ENCODE measurements at places on chromosomes 7 and 10. TPM values are rescaled to one million over a fixed set of nuclear protein-coding genes. Genes with fewer than 3 reads are reported as not detected.

GRCh38 chr10:100510533-100511308, 8.9 kb downstream of the SEC31B start:
- DNase-seq = peak; percentile 88

- no peak for DNase-seq
Observed at GRCh38 chr10:124020981-124021815, 72.2 kb downstream of the CHST15 start.

DNA sequence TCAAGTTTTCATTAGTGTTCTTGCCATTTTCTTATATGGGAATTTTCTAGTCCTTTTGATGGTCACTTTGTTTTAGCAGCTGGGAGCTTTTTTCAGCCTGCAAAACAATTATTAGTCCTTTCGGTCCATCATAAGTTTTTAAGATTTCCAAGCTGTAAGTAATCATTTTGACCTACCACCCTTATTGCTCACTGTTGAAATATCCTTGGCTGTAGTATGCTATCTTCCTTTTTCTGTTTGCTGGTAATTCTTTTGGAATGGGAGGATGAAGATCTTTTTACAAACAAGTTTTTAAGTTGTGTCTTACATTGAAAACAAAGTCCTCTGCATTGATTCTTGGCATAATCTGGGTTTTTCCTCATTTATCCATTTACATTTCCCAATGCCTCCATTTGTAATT, 24.0 kb downstream of the BZW2 start:
- DNase-seq = no peak

AKR1C8 gene
- not detected for total RNA-seq

DNA sequence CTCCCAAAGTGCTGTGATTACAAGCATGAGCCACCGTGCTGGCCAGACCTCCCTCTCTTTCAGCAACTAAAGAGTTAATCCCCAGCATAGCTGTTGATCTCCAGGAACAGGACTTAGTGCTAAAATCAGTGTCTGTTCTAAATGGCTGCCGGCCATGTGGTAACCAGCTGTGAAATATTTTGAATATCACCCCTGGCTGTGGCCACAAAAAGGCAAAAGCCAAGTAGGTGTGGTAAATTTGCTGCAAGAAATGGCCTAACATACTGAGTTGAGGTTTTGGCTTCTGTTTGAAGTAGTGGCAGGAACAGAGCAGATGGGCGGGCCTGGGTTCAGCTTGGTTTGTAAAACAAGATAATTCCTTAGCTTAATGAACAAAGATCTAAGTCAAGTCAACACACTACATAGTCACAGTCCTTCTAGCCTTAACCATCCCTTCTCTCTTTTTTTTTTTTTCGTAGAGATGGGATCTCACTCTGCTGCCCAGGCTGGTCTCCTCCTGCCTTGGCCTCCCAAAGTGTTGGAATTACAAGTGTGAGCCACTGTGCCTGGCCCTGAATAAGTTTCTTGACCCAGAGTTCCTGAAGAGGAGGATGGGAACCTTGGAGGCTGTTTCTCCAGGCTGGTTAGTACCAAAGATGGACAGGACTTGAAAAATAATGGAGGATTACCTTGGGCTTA, 22.7 kb upstream of the AGFG2 start:
- peak; percentile 38 for DNase-seq

DNA sequence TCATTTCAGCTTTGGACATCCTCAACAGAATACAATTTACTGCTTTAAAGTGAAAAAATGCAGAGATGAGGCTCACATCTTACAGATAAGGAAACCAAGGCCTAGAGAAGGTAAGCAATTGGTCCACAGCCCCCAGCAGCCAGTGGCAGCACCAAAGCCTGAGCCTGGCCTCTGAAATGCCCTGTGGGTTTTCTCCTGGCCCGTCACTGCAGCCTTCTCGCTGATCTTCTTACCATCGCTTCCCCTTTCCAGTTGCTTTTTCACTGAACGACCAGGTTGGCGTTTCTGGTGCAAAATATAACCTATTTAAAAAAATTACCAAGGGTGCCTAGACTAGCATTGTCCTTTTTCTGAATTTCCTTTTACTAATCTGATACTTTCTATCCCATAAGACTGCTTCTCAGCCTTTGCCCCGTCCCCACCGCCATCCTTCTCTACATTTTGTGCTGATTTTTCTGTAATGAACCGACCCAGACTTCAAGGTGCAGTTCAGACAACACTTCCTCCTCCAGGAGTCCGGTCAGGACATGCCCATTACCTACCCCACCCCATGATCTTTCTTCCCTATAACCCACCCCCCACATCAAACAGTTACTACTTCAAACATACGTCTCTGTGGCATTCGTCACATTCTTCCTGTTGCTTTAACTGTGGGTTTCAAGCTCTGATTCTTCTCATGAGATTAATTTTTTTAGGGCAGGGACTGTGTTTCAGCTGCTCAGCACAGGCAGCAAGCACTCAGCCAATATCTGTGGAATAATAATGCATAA, 289.4 kb downstream of the DNAJB6 start:
- no peak for DNase-seq

DNA sequence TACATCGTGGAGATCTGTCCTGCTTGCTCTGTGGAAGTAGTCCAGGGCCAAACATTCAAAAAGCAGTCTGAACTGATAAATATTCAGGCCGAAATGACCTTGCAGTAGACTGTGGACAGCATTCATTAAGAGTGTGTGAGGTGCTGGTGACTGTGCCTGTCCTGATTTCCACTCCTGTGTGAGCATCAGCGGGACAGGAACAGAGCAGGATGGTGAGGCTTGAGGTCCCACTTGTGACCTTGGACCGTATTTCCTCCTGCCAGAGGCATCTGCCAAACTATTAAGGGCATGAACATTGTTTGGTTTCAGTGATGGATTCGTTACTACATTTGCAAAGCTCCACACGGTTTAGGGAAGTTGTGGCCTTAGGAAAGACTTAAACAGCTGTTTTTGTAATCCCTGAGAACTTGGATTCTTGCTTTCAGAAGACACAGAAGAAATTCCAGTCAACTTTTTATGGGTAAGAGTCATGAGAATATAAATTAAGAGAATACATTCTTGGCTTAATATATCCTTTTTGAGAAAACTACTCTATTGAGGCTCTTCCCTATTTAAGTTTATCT, 32.8 kb downstream of the CCNY start:
- no peak for DNase-seq

MRC1 gene
- not detected for total RNA-seq

NKX2-3 gene
- not detected for total RNA-seq
